Left kidney (tissue), 8 donors: ENCODE measurements at places on chromosomes 12 and 14.

DNA sequence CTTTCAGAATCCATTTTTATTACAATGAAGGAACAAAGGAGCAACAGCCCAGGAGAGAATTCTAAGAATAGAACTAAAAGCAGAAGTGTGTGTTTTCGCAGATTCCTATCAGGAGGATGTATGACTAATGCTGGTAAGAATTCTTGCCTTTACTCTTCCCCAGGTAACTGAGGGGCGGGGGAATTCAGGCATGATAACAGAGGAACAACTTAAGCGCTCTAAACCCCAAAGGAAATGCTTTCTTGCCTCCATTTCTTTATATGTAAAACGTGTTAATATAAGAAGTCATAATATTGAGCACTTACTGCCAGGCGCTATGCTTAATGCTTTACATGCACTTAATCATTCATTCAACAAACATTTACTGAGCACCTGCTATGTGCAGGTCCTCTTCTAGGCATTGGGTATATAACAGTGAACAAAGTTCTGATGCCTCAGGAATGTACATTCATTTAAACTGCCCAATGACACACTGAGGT, 4.5 kb downstream of the HCAR1 start:
- no peak for DNase-seq

- no peak for DNase-seq
These were observed 19.9 kb downstream of the CLEC6A start for GRCh38 chr12:8475508-8476203.

GRCh38 chr12:117148642-117149041, 41.6 kb downstream of the FBXO21 start:
- DNase-seq = no peak

- no peak for DNase-seq
These were observed 287.2 kb downstream of the BCAT1 start for GRCh38 chr12:24661657-24662096.

- no peak for DNase-seq
These were observed 42.3 kb upstream of the EPS8 start for GRCh38 chr12:15831315-15831978.
